ENCODE measurements at places on chromosomes 5 and 9. TPM values are rescaled to one million over a fixed set of nuclear protein-coding genes. Genes with fewer than 3 reads are reported as not detected.
A peak's percentile ranks its signal among the peaks of the same experiment; 100 is the strongest.

DNA sequence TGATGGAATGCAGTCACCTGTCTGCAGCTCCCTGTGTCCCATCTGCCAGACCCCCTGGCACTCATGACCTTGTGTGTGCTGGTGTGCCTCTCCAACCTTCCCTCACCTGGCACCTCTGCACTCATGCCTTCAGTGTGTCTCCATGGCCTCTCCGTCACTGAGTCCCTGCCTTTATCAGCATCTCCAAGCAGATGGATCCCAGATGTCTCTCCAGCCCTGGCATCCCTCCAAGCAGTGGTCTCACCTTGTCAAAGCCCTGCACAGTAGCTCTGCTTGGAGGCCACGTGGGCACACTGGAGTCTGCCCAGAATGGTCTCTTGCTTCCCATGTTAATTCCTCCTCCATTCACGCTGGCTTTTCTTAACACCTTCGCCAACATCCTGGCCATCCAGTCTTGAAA, 84.8 kb downstream of the DAP start:
- no peak overlapping the region for H3K27ac ChIP-seq
- no peaks in the 10 kb centered on the region for H3K27me3 ChIP-seq
- H3K36me3 ChIP-seq, result peaks cover 3% of the 10 kb centered on the region
- DNase-seq, result no peak

DNA sequence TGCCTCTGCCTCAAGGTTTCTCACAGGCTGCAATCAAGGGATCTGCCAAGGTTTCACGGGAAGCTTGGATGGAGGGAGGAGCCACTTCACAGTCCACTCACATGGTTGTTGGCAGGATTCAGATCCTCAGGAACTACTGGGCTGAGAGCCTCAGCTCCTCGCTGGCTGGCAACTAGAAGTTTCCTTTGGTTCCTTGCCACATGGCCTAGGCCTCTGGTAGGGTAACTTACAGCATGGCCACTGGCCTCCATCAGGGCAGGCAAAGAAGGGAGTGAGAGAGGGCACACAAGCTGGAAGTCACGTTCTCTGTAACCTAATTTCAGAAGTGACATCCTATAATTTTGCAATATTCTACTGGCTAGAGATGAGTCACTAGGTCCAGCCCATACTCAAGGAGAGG, 32.2 kb downstream of the SPOCK1 start:
- H3K27ac ChIP-seq, result no peak overlapping the region
- no peaks in the 10 kb centered on the region for H3K36me3 ChIP-seq
- H3K4me1 ChIP-seq, result no peaks in the 10 kb centered on the region
- no peaks in the 10 kb centered on the region for H3K27me3 ChIP-seq

DNA sequence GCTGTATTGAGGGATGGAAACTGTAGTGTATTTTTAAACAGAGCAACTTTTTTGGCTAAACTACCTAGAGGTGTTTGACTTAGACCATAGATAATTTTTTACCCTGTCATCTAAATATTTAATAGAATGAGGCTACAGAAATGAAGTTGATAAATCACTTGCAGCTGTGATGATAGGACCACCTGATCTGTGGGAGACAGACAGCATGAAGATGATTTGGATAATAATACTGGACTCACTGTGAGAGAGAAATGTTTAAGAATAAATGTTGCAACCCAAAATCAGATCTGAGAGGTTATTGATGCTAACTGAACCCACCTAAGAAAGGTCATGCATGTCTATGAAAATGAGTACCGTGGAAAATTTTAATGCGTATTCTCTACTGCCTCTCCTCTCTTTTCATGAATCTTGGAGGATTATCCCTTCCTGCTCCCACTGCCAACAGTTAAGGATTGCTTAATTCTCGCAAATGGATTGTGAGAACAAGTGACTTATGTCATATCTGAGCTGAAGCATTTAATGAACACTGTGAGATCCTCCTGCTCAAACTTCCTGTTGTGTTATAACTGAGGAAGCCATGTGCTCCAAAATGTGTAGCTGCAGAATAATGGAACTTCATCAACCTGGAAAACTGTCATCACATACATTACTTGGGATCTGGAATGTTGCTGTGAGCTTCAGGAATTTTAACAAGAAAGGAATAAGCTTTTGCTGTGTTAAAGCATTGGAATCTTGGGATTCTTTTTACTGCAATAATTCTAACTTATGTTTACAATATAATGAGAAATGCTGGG, 617.9 kb upstream of the CDH18 start:
- no peak overlapping the region for H3K4me3 ChIP-seq
- DNase-seq, result no peak
- no peaks in the 10 kb centered on the region for H3K27me3 ChIP-seq
- H3K27ac ChIP-seq, result no peak overlapping the region

GRCh38 chr5:157148734-157149615, 6.3 kb upstream of the MED7 start:
- H3K4me3 ChIP-seq, result no peak overlapping the region
- no peaks in the 10 kb centered on the region for H3K36me3 ChIP-seq
- H3K4me1 ChIP-seq, result peaks cover 9% of the 10 kb centered on the region
- DNase-seq, result peak; percentile 80
- H3K27me3 ChIP-seq, result no peaks in the 10 kb centered on the region

DNA sequence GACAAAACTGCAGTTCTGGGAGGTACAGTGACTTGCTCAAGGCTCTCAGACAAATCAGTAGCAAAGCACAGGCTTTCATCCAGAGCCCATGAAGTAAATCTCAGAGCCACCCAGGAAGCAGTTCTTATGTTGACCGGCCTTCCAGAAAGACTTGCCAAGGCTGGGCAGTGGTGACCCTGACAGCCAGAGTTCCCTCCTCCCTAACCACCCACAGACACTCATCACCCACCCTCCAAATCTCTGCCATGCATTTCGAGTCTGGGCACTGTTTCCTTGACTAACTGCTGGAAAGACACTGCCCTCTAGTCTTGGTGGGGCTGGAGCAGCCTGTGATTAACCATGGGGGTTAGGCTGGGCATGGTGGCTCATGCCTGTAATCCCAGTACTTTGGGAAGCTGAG, 21.5 kb downstream of the NEURL1B start:
- H3K27ac ChIP-seq, result no peak overlapping the region
- H3K36me3 ChIP-seq, result no peaks in the 10 kb centered on the region
- no peak for DNase-seq
- H3K27me3 ChIP-seq, result no peaks in the 10 kb centered on the region
- no peak overlapping the region for H3K4me3 ChIP-seq

GRCh38 chr5:137995077-137995748, 37.7 kb downstream of the FAM13B start:
- H3K4me3 ChIP-seq, result no peak overlapping the region
- H3K4me1 ChIP-seq, result no peaks in the 10 kb centered on the region
- H3K27ac ChIP-seq, result no peak overlapping the region
- peak; percentile 56 for DNase-seq
- H3K27me3 ChIP-seq, result no peaks in the 10 kb centered on the region
- H3K36me3 ChIP-seq, result peaks cover 14% of the 10 kb centered on the region

GRCh38 chr9:124215956-124216355, 41.8 kb upstream of the NEK6 start:
- H3K4me3 ChIP-seq, result no peak overlapping the region
- no peaks in the 10 kb centered on the region for H3K27me3 ChIP-seq
- H3K36me3 ChIP-seq, result no peaks in the 10 kb centered on the region
- no peak for DNase-seq

DNA sequence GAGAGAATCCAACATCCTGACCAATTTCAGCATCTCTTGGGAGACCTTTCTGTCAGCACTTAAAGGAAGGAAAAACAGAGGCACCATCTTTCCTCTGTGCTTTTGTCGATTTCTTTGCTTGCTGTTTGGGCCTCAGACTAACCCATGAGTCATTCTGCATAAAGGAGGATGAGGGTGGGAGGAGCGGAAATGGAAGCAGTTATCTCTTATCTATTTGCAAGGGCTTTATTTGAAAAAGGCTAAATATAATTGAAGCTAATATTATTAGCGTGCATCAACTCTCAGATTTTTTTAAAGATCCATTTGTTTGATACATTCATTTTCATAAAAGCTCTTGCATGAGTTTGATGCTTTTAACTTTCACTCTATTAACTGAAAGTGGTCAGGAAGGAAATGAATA, 72.9 kb downstream of the ZNF622 start:
- no peak overlapping the region for H3K4me3 ChIP-seq
- no peaks in the 10 kb centered on the region for H3K27me3 ChIP-seq
- H3K27ac ChIP-seq, result no peak overlapping the region
- no peak for DNase-seq
- no peaks in the 10 kb centered on the region for H3K36me3 ChIP-seq

GRCh38 chr9:88291856-88292255, 96.4 kb upstream of the SPIN1 start:
- no peak overlapping the region for H3K27ac ChIP-seq
- no peaks in the 10 kb centered on the region for H3K36me3 ChIP-seq
- no peaks in the 10 kb centered on the region for H3K27me3 ChIP-seq
- H3K4me3 ChIP-seq, result no peak overlapping the region
- DNase-seq, result no peak
- H3K4me1 ChIP-seq, result no peaks in the 10 kb centered on the region

DNA sequence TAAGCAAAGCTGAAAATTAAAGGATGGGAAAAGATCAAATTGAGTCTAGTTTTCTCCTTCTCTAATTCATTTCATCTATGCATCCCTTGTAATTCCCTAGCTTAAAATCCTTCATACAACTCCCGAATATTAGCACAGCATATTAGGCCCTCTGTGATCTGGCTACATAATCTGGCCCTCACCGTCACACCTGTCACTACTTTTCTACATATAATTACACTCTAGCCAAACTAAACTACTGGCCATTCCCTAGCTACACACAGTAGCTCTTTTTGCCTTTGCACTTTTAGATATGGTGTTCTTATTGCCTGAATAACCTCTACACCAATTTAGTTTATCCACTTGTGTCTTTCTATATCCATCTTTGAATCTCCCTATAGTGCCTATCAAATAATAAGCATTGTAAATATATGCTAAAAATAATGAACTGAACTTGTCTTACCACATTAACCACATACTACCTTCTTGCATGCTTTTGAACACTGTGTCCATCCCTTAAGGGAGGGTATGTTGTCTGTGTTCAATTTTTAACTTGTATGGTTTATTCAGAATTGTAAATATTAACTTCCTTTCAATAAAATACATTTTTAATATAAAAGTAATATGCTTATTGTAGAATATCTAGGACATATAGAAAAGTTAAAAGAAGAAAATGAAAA, 15.9 kb downstream of the RANBP6 start:
- peaks cover 1% of the 10 kb centered on the region for H3K36me3 ChIP-seq
- no peak overlapping the region for H3K27ac ChIP-seq
- H3K4me3 ChIP-seq, result no peak overlapping the region
- peaks cover 28% of the 10 kb centered on the region for H3K4me1 ChIP-seq
- DNase-seq, result no peak
- H3K27me3 ChIP-seq, result no peaks in the 10 kb centered on the region

DNA sequence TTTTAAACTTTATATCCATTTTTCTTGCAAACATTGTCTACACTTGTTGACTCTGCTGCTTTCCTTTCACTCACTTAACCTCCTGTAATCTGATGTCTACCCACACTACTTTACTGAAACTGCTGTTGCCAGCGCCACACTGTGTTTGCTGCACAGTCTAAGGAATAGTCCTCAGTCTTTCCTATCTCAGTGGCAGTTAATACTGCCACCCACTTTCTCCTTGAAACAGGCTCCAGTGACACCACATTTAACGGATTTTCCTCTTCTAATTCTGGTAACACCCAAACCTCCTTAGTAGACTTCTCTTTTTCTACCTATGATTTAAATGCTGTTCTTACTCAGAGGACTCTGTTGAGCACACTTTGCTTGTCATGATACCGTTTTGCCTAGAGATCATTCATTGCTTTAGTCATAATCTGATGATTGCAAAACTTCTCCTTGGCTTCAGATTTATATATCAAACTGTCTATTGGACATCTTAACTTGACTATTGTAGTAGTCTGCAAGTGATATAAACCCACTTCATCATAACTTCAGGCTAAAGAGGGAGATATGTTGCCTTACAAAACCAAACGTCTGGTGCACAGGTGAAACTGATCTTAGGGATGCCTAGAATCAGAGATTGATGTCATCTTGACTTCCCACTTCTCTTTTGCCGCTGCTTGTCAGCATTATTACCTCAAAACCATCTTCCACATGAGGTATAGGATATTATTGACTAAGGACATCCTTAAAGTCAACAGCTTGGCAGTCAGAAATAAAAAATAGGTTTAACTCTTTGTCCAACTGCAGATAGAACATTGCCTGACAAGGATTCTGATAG, 94.1 kb downstream of the CDC42SE2 start:
- no peaks in the 10 kb centered on the region for H3K36me3 ChIP-seq
- H3K27ac ChIP-seq, result no peak overlapping the region
- DNase-seq, result no peak
- no peak overlapping the region for H3K4me3 ChIP-seq
- no peaks in the 10 kb centered on the region for H3K4me1 ChIP-seq
- no peaks in the 10 kb centered on the region for H3K27me3 ChIP-seq

- no peak for DNase-seq
- no peak overlapping the region for H3K27ac ChIP-seq
- H3K4me1 ChIP-seq, result peaks cover 3% of the 10 kb centered on the region
- H3K27me3 ChIP-seq, result peaks cover 100% of the 10 kb centered on the region
- no peaks in the 10 kb centered on the region for H3K36me3 ChIP-seq
Measured at GRCh38 chr5:135030123-135030955, 3.7 kb downstream of the PITX1 start.

DNA sequence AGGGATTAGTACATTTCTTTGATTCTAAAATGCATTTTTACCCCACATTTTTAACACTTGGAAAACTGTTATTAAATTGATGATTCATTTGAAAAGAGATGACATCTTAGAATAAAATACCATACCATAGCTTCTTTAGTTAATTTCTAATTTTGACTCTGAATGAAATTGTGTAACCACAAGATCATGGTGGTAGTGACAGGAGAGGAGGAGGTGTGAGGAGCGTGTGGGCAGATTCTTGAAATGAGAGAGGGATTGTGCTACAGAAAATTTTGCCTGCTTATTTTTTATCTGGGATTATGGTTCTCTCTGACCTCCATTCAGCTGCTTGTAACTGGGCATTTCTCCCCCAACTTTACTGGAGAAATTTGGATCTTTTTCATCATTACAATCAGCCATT, 173.3 kb upstream of the CLINT1 start:
- H3K27ac ChIP-seq, result no peak overlapping the region
- no peak overlapping the region for H3K4me3 ChIP-seq
- H3K27me3 ChIP-seq, result no peaks in the 10 kb centered on the region
- no peaks in the 10 kb centered on the region for H3K36me3 ChIP-seq
- no peak for DNase-seq
- H3K4me1 ChIP-seq, result no peaks in the 10 kb centered on the region

Gene SPATA9
- total RNA-seq, result 1.0 TPM

Gene CDH6
- 0.04 TPM for total RNA-seq

Gene KLHL9
- 22.6 TPM for total RNA-seq

Gene GKAP1
- total RNA-seq, result 8.1 TPM

Gene KIF27
- total RNA-seq, result 6.2 TPM
